Stimulated activated CD8-positive, alpha-beta memory T cell treated with anti-CD3 and anti-CD28 coated beads, Interleukin-2, amount 100 ng/mL, for 48 hours (primary cell): ENCODE measurements at places on chromosomes 5 and 9.

DNA sequence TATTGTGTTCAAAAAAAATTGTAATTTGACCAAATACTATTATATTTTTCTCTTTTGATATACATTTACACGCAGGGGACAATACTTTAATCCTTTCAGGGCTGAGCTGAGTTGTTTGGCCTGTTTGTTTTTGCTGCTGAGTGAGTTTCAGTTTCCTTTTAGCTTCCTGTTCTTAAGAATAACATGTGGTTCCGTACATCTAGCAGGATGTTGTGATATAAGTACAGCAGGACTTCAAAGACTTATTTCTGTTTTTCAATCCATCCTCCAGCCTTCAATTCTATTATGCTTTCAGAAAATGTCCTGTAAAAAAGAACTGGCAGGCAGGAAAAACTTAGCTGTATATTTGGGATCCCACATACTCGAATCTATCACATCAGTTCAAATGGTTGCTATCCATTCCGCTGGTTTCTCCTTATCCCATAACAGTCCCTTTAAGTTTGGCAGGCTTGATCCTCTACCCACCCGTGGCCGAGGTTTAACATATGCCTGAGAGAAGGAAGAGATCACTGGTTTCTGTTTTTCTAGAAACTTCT, 1037.3 kb upstream of the ACO1 start:
- DNase-seq = no peak

- no peak for DNase-seq
These were observed 8.0 kb downstream of the MTAP start for GRCh38 chr9:21810388-21810787.

DNA sequence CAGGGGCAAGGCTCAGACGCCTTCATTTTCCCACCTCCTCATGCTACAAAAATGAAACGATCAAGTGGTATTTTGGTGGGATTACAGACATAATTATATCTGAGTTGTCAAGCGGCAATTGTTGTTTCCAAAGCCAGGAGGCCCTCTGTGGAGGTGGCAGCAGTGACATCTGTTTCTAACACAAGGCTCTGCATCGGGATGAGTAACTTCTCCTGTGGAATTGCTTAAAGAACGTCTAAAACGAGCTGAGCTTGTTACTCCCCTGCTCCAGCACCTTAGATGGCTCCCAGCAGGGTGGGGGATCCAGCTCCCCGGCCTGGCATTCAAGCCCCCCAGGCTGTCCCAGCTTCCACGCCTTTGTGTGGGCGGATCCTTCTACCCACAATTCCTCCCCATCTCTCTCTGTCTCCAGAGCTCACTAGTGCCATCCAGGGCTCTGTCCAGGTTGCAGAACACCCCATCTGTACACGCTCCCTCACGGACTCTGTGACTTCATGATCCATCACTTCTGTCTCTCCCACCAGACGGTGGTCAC, 36.8 kb downstream of the DAB2IP start:
- DNase-seq = no peak

DNA sequence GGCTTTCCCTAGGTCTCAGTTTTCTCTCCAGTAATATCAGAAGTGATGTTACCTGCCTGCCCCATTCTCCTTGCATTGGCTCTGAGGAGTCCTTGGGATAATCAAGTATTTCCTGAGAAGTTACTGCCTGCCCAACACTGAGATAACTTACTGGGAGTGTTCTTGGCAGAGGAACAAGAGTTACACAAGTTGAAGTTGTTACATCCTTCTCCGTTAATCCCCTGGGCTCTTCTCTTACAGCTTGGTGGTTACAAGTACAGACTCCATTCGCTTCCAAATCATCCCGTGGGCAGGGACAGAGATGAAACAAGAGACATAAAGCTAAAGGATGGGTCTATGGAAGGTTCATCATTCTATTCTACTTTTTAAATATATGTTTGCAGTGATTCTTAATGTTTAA, 74.1 kb upstream of the SAP30L start:
- no peak for DNase-seq

GRCh38 chr5:99795031-99795430, 740.1 kb upstream of the FAM174A start:
- no peak for DNase-seq

DNA sequence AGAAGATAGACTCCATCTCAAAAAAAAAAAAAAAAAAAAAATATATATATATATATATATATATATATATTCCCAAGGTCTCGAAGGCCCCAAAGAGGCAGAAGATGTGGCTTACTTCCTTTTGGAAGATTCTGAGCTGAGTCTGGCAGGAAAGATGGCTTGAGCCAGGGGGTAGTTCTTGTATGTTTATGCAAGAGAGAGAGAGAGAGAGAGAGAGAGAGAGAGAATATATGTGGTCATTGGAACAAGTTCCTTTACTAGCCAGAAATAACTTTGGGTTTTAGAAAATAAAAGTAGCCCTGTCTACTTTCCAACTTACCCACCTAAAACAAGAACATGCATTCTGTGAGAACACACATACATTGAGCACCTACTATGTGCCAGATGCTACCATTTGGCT, 17.6 kb downstream of the NCS1 start:
- DNase-seq = no peak

- DNase-seq = no peak
These were observed 386.9 kb downstream of the CETN3 start for GRCh38 chr5:90022711-90023053.

DNA sequence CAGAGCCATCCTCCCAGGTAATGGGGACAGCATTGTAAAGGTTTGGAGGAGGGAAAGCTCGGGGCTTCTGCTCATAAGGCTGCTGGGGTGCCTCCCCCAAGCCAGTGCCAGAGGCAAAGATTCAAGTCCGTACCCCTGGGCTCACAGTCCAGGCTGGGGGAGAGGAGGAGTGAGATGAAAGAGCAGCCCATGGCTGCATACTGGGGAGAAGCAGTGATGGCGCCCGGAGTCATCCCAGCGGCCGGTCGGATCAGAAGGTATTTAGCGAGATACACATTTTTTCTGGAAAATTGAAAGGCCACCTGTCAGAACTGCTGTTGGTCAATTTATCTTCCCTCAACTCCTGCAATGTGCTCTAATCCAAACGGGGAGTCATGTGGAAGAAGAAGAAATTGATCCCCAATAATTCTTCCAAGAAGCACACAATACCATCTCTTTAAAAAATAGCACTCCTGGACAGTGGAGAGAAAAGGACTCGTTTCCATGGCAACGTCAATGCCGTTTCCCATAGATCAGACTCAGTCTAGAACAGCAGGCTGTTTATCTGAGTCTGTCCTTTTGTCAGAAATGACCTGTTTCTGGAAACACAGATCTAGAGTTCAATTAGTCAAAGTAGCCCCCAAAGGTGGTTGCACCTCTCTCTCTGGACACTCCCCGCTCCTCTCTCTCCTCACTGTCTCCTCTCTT, 65.9 kb downstream of the NSG2 start:
- no peak for DNase-seq

DNA sequence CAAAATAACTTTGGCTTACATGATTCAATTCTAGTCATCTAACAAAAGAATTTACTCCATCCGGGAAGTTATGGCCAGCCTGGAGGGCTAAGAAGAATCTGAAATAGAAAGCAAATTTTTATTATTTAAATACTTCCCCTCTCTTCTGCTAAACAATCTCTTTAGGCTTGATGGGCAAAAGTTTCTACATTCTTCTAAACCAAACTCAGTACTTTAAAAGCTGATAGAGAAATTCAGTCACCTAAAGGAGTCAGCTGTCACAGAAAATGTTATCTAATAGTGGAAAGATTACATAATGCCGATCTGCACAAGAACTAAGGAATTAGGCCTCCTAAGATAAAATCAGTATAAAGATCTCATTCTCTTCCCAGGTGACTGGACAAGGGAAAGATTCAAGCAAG, 32.4 kb downstream of the GNAQ start:
- no peak for DNase-seq

GRCh38 chr9:130172858-130173665, 858 bp downstream of the NCS1 start:
- peak; percentile 30 for DNase-seq

GRCh38 chr5:119452373-119453039, at the start of gene HSD17B4:
Gene HSD17B4, plus strand, starts transcription at chr5:119452497. Its CDS starts 79 bp downstream, at chr5:119452576.
- peak; percentile 73 for DNase-seq

DNA sequence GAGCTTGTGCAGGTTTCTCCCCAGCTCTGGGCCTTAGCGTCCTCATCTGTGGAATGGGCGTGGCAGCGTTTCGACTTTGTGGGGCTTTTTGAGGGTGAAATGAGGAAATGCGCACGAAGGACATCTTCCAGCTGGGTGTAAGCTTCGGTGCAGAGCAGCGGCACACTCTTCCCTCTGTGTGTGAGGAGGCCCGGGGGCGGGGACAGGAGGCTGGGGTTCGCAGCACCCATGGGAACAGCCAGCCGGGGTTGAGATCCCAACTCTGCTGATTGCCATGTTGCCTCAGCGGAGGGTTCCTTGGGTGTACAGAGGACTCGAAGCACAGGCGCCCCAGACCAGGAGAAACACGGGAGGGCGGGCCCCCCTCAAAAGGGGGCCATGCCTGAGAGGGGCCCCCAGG, 265.6 kb downstream of the NSG2 start:
- DNase-seq = no peak

DNA sequence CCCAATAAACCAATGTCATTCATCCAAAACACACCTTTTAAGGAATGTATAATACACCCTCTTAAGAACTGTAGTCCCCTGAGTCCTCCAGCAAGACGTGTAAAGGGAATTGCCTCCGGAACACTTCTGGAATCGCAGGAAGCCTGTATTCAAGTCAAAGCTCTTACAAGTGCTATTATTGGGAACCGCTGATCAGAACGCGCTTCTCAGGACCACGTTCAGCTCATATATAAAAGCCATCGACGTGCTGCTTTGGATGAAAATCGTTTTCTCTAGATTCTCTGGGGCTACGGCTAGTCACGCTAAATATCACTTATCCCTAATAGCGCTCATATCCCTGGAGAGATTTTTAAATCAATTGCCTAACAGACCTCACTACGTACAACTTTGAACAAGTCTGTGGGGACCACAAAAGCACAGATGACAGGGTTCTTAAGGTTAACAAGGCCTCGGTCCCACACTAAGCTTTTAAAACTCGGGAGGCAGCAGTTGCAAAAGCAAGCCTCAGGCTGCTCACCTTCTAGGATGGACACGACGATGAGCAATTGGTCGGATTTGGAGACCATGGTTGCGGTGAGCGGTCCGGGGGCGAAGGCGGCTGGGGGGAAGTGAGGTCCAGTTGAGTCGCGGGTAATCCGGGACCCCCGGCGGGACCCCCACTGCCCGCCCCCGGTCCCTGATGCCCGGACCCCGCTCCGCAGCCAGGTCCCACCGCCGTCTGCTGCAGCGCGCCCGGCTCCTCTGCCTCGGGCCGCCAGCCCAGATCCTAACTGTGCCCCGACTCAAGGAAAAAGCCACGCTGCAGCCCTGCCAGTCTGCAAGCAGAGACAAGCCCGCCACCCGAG, 548 bp downstream of the CEP120 start:
- no peak for DNase-seq

DNA sequence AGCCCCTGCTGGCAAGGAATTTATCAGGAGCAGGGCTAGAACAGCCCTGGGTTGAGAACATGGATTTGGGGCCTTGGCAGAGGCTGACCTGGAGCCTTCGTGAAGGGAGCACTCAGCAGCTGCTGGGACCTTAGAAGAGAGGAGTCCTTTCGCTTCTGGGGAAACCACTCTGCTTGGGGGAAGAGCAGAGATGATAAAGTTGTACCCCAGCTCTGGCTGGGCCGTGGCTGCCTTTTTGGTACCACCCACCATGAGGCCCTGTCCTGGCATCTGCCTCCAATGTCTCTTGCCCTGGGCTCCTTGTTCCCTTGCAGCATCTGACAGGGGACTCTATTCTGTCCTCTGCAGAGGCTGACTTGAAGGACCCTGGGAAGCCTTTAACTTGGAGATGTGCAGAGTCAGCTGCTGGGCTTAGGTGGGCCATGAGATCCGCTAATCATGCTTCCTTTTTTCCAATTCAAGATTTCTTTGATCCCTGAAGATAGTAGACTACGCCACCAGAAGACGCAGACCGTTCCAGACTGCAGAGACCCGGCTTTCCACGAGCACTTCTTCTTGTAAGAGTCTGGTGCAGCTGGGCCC, 20.2 kb downstream of the RGS3 start:
- DNase-seq = no peak

DNA sequence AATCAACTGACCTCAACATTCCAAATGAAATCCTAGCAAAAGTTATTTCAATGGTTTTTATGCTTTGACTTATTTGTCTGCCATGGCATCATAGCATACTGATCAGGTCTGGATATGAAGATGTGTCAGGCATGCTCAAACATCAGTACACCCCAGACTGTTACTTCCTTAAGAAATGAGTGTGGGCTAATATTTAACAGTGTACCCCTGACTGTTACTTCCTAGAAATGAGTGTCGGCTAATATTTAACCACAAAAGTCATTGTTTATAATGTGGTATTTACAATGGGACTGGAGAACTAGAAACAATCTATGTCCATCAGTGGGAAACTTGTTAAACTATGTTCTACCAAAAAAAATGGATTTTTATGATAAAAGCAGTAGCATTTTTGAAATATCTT, 38.1 kb upstream of the HNRNPA0 start:
- DNase-seq = no peak

- no peak for DNase-seq
These were observed 9.4 kb upstream of the PRSS3 start for GRCh38 chr9:33785914-33786313.

DNA sequence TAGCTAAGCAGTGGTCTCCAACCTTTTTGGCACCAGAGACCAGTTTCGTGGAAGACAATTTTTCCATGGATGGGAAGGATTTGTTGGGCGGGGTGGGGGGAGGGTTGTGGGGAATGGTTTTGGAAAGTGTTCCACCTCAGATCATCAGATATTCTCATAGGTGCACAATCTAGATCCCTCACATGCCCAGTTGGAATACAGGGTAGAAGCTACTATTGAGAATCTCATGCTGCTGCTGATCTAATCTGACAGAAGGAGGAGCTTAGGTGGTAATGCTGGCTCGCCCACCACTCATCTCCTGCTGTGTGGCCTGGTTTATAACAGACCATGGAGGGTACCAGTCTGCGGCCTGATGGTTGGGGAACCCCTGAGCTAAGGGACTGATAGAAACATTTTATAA, 662.7 kb upstream of the RGMB start:
- no peak for DNase-seq

DNA sequence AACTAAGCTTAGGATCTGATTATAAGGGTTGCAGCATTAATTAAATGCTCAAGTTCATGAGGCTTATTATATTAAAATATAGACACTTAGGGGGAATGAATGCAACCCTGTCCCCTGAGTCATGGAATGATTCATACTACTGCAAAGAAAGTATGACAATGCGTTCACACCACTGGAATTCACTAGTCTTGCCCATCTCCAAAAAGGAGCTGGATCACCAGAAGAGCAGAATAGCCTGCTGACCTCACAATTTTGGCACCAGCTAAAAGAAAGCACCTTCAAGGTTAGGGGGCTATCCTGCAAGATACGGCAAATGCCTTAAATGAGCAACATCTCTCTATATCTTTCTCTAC, 32.0 kb upstream of the TMED7 start:
- DNase-seq = no peak
